Lung microvascular endothelial cell (primary cell): ENCODE measurements at places on chromosomes 3 and 15. TPM values are rescaled to one million over a fixed set of nuclear protein-coding genes. Genes with fewer than 3 reads are reported as not detected.

Gene PP2D1
- total RNA-seq, result not detected in 2 replicates

Gene BCL2A1
- total RNA-seq, result 0.44 TPM in 1 of 2 replicates, not detected in the other

DNA sequence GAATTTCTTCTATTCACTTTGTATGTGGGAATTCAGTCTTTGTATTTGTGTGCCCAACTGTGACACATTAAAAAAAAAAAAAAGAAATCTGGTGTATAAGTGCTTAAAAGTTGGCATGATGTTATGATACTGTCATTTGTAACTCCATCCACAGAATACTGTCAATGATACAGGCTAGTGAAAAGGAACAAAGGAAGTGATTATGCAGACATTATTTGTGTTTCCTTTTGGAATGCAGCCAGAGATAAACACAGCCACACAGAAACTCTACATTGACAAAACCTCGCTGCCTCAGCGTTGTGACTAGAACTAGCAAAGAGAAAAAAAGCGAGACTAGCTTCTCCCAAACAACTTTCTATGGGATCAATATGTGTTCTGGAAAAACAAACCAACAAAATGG, 519.2 kb upstream of the AGTR1 start:
- peak; percentile 41 for DNase-seq

DNA sequence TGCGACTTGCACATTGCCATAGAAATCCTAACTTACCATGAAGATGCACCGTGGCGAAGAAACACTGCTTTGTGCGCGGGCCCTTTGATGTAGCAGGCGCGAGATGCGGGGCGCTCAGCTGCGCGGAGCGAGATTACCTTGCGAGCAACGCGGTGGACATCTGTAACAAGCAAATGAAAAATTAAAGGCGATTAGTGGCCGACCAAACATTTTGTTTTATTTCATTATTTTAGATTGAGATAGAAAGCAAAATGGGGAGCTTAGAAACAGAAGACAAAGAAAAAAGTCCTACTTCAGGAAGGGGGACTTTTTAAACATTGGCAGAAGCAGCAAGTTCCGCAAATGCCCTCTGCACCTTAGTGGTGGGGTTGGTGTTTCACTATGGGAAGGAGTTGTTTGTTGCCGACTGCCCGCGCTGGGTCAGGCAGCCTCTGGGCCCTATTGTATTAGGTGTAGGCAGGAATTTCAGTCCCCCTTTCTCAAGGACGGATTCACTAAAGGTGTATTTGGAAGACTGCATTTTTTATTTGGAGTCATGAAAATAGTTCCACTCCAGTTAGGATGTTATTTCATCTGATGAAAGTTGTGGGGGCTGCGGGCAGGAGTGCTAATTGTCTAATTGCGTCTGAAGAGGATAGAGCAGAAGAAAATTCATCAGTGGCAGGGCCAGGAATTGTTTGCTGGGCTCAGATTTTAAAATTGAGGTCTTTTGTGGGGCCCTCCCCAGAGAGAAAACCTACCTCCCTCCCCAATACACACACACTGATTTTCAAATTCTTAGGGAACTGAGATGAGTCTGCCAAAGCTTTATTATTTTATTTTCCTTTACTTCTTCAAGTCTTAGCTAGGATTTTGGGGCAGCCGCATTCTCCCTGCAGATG, 17.4 kb downstream of the ZIC4 start:
- no peak for DNase-seq

DNA sequence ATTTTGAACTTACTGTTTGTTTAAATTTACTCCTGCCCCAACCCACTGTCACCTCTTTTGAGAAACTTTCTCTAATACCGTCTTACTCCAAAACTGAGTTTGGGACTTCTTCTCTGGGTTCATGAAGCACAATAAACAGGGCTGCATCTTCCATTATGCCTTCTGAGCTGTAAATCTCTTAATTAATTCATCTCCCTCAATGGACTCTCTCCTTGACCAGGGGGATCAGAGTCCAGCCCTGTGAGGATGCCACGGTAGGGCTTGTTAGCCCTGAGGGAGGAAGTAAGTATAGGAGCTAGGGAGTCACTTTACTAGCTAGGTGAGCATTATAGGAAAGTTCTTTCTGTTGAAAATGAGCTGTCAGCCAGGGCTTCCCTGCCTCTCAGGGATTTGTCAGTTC, 299.3 kb upstream of the SATB1 start:
- DNase-seq, result no peak

Gene MAP1A
- total RNA-seq, result 0.20 and 0.44 TPM in 2 replicates

Gene KAT2B
- total RNA-seq, result 7.2 and 21.8 TPM in 2 replicates

GRCh38 chr3:172329070-172329469, 119.2 kb downstream of the GHSR start:
- no peak for DNase-seq

Gene ROBO2
- not detected in 2 replicates for total RNA-seq

Gene CEMIP
- under 0.01 and 0.22 TPM in 2 replicates for total RNA-seq

DNA sequence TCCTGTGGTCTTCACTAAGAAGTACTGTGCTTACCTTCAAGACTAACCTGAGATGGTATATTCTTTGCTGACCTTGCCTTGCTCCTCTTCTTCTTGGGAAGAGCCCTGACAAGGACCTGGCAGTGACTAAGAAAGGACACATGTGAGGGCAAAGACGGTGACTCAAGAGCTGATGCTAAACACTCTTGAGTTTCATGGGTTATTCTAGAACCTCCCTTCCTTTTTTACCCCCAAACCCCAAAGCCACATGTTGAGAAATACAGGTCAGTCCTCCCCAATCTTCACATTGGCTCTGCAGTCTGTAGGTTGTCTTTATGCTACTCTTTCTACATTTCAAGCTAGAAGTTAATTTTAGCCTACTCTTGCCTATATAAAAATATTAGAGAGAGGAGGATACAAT, 200.6 kb downstream of the SEMA6D start:
- DNase-seq, result no peak

DNA sequence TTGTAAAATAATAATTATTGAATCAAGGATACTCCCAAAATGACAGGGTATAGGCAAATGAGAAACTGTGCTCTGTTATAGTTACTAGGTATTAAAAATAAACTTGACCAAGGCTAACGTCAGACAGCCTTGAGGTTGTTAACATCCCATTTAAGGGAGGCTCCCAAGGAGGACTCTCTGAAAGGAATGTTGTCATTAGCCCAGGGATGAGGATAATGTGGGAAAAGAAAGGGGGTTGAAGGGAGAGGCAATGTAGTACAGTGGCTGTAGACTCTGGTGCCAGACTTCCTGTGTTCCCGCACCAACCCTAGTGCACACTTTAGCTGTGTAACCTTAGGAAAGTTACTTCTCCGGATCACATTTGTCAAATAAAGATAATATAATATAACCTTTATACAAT, 47.0 kb upstream of the RARB start:
- no peak for DNase-seq

DNA sequence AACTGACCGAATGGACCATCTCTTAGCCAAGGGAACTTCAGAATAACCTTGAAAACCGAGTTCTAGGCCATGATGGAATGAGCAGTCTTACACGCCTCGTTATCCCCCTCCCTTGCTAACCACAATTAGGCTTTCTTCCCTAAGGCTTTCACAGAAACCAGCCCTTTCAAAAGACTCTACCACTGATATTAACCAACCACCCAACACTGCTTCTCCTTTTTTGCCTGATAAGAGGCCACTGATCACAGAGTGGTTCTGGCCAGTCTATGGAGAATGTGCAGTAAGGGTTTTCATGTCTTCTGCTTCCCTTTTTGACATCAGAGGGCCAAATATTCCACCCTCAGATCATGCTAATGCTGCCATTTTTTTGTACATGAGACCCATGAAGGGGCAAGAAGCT, 59.3 kb downstream of the MCF2L2 start:
- no peak for DNase-seq

Gene GOLGA6B
- not detected in 2 replicates for total RNA-seq

- DNase-seq, result peak; percentile 59
Measured at GRCh38 chr15:70142322-70143191, 44.8 kb upstream of the TLE3 start.

Gene GRAMD1C
- total RNA-seq, result 19.2 and 25.6 TPM in 2 replicates

DNA sequence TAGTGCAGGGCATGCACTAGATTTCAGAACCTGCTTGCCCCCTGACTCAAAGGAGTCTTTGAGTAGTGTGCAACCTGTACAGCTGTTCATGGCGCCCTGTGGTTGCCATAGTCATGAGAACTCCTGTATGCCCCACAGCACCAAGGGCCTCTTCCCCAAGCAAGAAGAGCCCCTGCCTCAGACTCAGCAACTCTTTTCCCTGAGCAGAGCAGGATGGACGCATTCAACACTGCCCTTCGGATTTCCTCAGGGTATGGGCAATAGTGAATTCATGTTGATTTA, 89.7 kb upstream of the KLF13 start:
- DNase-seq, result no peak

GRCh38 chr15:73308305-73308704, 60.5 kb downstream of the HCN4 start:
- no peak for DNase-seq

- DNase-seq, result peak; percentile 78
Measured at GRCh38 chr3:157201648-157202278, 41.8 kb upstream of the CCNL1 start.

Gene A4GNT
- not detected in 2 replicates for total RNA-seq

Gene C2CD4A
- total RNA-seq, result 0.60 and 0.87 TPM in 2 replicates

GRCh38 chr15:99424978-99425656, 140.7 kb upstream of the MEF2A start:
- DNase-seq, result peak; percentile 91

DNA sequence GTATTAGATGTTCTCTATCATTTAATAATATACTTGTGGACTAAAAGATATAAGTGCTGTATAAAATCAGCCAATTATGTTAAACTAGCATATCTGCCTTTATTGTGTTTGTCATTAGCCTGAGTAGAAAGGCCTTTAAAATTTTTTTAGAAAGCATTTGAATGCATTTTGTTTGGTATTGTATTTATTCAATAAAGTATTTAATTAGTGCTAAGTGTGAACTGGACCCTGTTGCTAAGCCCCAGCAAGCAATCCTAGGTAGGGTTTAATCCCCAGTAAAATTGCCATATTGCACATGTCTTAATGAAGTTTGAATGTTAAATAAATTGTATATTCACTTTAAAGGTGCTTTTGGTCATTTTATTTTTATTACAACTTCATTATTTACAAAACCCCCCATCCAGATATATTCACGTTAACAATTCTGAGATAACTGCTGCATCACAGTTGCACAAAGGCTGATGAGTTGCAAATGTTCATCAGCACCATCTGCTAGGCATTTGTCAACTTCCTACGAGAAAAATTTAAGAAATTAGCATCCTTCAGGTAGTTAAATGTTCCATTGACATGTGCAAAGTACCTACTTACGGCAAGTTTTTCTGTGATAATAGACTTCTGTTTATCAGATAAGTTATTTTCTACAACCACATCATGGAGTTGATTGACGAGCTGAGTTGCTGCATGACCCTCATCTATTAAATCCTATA, 6.3 kb downstream of the EIF4A2 start:
- DNase-seq, result no peak

Gene PCBP4
- total RNA-seq, result 15.0 and 19.2 TPM in 2 replicates

Gene GOLIM4
- 19.8 and 26.4 TPM in 2 replicates for total RNA-seq

Gene TRAT1
- total RNA-seq, result not detected in 2 replicates

GRCh38 chr15:40995656-40996055, 42.4 kb downstream of the CHAC1 start:
- no peak for DNase-seq

GRCh38 chr15:85770096-85771041, 24.4 kb downstream of the KLHL25 start:
- DNase-seq, result no peak

Gene SLITRK3
- total RNA-seq, result not detected in 2 replicates

DNA sequence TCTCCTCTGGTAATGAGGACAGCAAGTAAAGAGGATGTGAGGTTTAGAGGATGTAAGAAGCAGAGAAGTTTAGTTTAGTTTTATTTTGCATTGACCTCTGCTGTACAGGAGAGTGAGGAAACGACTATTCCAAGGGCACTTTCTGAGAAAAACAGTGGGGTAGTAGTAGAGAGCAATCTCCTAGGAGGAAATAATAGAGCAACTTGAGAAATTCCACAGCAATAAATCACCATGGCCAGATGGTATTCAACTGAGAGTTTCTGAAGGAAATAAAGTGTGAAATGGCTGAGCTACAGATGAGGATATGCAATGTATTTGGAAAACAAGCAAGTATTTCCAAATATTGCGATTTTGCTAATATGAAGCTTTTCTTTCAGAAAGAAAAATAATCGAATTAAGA, 118.9 kb downstream of the DPH6 start:
- DNase-seq, result no peak

- peak; percentile 20 for DNase-seq
Measured at GRCh38 chr3:52372822-52373504, 56.8 kb downstream of the DNAH1 start.

GRCh38 chr3:81308306-81308705, 453.1 kb downstream of the GBE1 start:
- DNase-seq, result no peak

Gene MUC4
- not detected in 2 replicates for total RNA-seq

DNA sequence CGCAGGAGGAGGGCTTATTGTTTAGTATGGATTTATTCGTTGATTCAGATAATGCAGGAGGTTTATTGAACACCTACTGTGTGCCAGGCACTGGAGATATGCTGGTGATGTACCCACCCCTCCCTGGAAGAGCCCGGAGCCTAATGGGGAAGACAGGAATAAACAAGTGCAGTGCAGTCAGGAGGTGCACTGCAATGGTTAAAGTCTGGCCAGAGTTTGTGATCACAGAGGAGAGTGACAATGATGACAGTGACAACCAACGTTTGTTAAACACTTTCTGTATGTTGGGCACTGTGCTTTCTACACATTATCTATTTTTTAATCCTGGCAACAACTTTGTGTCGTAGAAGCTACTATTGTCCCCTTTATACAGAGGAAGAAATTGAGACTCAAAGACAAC, 70.4 kb downstream of the THSD4 start:
- no peak for DNase-seq

- no peak for DNase-seq
Measured at GRCh38 chr3:11549580-11550140, 94.1 kb downstream of the VGLL4 start.

- no peak for DNase-seq
Measured at GRCh38 chr15:36495456-36495991, 83.9 kb upstream of the CDIN1 start.

GRCh38 chr15:31977812-31978661, 52.3 kb upstream of the CHRNA7 start:
- DNase-seq, result peak; percentile 42

Gene OR4M2
- not detected in 2 replicates for total RNA-seq

Gene LRTM1
- not detected in 2 replicates for total RNA-seq
